ENCODE measurements at places on chromosomes 7 and 10.
A peak's percentile ranks its signal among the peaks of the same experiment; 100 is the strongest.

DNA sequence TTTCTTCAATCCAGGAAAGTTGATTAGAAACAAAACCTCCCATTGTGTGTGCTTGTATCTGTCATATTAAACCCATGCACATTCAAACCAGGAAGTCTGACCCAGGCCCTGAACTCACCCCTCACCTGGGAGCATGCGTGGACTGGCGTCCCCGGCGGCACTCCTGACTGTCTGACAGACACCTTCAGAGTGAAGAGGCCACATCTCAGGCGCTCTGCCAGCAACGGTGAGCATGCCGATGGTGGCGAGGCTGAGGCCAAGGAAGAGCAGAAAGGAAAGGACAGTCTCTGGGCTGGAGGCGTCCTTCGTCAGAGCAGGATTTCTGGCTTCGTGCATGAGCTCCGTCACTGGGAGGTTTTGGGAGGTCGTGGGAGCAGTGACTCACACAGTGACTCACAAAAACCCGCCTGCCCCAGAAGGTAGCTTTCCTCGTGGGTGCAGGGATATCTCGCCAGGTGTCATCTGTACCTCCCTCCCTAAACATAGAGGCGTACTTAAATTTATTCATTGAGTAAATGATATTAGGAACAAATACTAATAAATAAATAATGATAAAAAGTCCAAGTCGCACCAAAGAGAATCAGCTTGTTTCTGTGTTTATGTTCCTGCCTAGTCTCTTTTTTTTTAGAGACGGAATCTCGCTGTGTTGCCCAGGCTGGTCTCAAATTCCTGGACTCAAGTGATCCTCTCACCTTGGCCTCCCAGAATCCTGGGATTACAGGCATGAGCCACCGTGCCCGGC lies 13.5 kb downstream of the IQCE start:
- peak; percentile 78 for DNase-seq

DNA sequence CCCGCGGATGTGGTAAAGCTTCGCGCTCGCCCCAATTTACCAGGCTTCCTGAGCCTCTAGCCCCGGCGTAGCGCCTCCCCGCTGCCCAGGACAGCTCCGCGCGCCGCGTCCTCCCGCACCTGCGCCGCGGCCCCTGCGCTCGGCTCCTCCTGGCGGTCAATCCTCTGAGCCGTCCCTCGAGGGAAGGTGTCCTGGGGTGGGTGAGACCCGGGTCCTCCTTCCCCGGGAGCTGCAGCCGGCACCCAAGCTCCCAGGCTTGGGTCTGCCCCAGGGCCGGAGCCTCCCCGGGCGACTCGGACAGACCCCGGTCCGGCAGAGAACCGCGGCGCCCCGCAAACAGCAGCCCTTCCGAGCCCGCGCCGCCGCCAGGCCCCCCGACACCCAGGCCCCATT lies 512 bp downstream of the OSBPL3 start:
- DNase-seq: peak; percentile 63

- DNase-seq: no peak
These were observed 50.9 kb downstream of the FIGNL1 start for GRCh38 chr7:50399206-50399605.

- no peak for DNase-seq
These were observed 683.9 kb downstream of the CCSER2 start for GRCh38 chr10:85012305-85012704.

DNA sequence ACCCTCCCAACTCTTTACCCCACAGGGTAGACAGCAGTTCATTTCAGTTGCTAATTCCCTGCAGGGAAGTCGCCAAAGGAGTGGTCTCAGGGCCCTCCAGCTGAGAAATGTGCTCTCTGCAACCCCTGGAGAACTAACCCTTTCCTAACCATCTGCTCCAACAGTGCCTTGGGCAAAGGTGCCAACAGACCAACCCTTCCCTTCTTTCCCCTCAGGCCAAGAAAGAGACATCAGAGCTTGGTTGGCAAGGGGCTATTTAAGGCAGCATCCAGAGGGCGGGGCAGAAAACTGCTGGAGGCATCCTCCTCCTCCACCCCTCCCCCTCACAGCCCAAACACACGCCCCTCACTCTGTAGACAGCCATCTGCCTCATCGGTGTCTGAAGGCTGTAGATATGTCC lies 1.7 kb downstream of the SORBS1 start:
- no peak for DNase-seq

DNA sequence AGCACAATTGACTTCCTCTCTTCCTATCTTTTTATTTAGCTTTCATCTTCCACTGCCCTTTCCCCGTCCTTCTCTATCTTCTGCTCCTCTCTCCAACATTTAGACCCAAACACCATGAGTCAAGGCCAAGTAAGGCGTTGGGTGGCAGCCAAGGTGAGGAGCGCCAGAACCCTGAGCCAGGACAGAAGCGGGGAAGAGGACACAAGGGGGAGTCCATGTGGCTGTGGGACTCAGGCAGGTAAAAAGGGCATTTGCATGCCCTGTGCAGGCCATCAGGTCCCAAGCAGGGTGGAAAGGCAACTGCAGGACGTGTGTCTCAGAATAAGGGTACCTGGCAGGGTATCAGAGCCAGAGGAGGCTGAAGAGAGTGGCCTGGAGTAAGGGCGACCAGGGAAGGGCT lies 192.4 kb upstream of the PFKP start:
- no peak for DNase-seq

DNA sequence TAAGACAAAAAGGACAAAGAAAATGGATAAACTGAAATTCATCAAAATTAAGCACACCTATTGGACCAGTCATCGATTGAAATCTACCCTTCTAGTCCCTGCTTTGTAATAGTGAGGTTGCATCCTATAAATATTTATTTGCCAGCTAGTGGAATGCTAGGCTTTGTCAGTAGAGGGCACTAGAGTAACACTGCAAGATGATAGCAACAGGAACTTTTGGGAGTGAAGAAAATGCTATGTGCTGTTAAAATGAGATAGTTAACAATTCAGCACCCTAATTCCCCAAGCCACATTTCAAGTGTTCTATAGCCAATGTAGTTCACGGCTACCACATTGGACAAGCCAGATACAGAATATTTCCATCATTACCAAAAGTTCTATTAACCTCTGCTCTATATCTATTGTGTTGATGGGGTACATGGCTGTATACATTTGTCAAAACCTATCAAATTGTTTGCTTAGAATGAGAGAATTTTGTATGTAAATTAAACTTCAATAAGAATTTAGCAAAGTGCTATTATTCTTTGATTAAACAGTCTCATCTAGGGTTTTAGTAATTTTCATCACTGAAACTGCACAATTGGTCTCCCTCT lies 69.8 kb downstream of the LSMEM1 start:
- peak; percentile 74 for DNase-seq

GRCh38 chr10:3784510-3785250 lies at the start of gene KLF6:
TSS of gene KLF6 (minus strand) at chr10:3785209. CDS start at chr10:3785014, 195 bp downstream.
- peak; percentile 20 for DNase-seq

DNA sequence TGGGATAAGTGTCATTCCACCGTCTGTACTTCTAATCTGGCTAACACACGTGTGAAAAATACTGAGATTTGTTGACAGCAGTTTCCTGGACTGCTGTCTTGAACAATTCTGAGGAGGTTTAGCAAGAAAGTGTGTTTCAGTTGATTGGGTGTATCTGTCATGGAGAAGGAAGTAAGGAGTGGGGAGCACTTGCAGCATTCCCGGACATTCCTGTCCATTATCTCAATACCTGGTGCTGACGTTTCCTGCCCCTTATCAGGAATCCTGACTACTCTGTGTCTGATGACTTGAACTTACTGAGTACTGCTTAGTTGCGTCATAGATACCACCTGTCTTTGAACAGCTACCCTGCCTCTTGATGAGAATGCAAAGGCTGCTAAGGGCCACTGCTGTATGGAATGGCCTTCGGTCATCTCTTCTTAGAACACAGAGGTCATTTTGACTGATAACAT lies 72.0 kb upstream of the VKORC1L1 start:
- no peak for DNase-seq

GRCh38 chr7:90532231-90532929 lies 62.9 kb downstream of the PTTG1IP2 start:
- DNase-seq: no peak

DNA sequence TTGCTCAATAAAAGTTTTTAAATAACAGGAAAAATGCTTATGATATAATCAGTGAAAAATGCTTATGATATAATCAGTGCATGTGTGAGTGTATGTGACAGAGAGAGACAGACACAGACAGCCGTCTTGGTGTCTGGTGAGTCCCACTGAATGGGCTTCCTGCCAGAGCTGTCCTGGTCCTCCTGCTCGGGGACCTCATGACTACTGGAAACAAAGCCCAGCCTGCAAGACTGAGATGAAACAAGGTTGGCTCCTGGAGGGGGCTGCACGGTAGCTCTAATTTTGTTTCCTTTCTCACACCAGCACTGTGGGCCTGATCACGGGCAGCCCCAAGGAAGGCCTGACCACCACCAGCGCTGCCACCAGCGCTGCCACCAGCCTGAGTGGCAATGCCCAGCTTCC lies 57.3 kb downstream of the NRP1 start:
- peak; percentile 43 for DNase-seq

DNA sequence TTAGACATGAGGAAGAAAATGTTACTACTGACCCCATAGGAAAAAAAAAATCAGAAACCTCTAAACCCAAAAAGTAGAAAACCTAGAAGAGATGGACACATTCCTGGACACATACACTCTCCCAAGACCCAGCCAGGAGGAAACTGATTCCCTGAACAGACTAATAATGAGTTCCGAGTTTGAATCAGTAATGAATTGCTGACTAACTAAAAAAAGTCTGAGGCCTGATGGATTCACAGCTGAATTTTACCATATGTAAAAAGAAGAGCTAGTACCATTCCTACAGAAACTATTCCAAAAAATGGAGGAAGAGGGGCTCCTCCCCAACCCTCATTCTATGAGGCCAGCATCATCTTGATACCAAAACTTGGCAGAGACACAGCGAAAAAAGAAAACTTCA lies 75.8 kb downstream of the HBP1 start:
- DNase-seq: no peak

GRCh38 chr7:11298220-11298619 lies 324.5 kb downstream of the PHF14 start:
- DNase-seq: no peak

- peak; percentile 94 for DNase-seq
These were observed 77.8 kb upstream of the LRRC17 start for GRCh38 chr7:102834999-102835398.

DNA sequence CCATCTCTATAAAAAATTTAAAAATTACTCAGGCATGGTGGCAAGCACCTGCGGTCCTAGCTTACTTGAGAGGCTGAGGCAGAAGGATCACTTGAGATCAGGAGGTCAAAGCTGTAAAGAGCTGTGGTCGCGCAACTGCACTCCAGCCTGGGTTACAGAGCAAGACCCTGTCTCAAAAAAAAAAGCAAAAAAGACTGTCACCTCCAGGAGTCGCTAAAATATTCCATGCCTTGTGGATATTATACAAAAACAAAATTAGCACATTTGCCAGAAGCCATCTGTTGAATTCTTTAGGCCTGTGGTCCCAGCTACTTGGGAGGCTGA lies 87.0 kb upstream of the SDK1 start:
- no peak for DNase-seq

- DNase-seq: peak; percentile 73
These were observed 6.4 kb downstream of the USP54 start for GRCh38 chr10:73584737-73585136.

- peak; percentile 90 for DNase-seq
These were observed 99.9 kb downstream of the CUBN start for GRCh38 chr10:17029581-17030271.

- no peak for DNase-seq
These were observed 105.2 kb upstream of the GSDME start for GRCh38 chr7:24862461-24862860.

GRCh38 chr10:21927631-21928353 lies 75.7 kb downstream of the DNAJC1 start:
- peak; percentile 42 for DNase-seq

GRCh38 chr10:102778781-102779180 lies 35.0 kb downstream of the WBP1L start:
- no peak for DNase-seq

GRCh38 chr7:54563329-54563916 lies 21.2 kb downstream of the VSTM2A start:
- DNase-seq: no peak

DNA sequence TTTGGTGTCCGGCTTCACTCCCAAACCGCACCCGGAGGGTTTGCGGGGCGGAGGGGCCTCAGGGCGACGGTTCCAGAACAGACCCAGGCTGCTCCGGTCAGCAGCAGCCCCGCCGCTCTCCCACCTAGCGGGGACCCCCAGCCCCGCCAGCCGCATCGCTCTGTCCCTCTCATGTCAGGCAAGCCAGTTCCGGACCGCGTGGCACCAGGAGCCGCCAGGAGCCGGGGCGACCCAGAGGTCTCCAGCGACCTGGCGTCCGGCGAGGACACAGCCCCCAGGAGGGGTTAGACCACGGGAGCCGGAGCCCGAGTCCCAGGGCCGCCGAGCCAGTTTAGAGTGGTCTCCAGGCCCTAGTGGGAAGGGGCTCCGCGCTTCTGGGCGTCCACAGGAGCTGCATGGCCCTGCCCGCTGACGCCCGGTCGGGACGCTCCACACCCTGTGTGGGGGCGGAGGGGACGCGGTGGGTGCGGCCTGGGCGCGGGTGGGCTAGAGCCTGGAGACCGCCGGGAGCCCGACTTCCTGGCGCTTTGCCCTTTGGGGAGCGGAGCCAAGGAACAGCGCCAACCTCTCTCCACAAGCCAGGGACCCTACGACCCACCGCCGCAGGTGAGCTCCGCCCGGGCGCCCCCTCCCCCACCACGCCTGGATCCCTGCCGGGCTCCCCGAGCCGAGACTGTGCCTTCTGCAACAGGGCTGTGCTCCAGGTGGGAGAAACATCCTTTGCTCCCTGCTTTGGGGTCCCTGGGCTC lies 43.4 kb downstream of the ZNF117 start:
- no peak for DNase-seq

DNA sequence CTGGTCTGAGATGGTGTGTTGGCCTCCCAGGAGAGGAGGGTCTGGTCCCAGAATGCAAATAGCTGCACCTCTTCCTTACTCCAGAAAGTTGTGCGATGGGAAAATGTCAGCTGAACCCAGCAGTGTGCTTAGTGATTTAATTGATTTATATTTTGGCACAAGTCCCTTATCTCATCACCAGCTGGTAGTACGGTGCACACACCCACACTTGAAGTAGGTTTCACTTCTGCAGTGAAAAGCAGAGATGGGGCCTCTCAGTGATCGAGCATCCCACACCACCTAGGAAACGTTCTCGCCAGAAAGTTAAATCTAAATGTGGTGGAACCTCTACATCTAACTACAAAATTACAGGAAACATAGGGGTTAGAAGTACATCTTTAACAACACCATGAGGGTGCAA lies 80.4 kb downstream of the UBE3C start:
- DNase-seq: no peak

DNA sequence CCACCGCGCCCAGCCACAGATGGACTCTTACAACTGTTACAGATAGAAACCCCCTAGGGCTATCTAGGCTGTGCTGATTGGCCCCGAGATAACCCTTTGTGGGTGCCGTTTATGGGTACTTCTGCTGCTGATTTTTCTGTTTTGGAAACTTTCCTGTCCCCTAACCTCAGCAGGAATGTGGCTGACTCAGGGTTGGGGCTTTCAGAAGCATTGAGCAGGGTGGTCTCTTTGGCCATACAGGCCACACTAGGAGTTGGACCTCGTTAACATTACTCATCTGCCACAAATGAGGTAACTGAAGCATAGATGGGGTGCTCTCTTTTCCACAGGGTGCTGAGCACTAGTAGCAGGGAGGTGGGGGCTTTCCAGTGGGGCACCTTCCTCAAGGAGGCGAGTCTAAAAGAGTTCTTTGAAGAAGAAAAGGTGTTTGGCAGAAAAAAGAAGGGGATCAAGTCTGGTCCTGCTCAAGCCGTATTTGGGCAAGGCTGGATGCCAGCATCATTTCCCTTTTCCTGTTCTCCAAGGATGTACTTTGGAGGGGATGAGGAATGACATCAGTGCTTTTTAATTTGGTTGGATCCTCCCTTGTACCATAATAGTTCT lies 6.4 kb downstream of the ZSCAN25 start:
- no peak for DNase-seq

GRCh38 chr7:151626422-151627115 lies 106.9 kb upstream of the RHEB start:
- no peak for DNase-seq
